DMS79 treated with DMSO at 0.1 percent for 48 hours (cell line): ENCODE measurements at places on chromosomes 7 and 10.

GRCh38 chr10:45514291-45515270 lies 140.6 kb downstream of the ALOX5 start:
- DNase-seq, result peak; percentile 26

DNA sequence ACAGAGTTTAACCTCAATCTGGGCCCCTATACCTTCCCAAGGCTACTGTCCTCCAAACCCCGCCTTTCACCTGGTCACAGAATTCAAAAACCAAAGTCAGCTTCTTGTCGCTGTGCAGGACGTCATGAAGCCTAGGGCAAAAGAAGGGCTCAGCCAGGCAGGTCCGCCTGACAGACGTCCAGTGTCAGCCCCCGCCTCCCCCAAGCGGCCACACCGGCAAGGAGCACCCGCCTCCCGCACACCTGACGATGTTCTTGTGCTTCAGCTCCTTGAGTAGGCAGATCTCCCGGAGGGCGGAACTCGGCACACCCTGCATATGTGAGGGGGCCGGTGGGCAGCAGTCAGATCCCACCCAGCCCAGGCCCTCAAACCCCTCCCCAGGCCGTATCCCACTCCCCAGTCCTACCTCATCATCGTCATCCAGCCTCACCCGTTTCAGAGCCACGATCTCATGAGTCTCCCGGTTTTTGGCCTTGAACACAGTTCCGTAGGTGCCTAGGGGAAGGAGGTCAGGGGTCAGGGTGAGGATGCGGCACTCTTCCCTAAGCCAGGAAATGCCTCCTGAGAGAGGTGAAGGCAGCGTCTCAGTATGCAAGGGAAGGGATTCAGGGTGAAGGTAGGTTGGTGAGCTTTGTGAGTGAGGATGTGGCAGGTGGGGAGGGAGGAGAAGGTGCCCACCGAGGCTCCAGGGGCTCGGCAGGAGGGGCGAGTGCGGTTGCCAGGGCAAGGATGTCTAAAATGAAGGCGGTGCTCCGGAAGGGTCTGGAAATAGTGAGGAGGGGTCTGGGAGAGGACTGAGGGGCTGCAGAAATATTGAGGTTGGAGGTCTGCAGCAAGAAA lies 811 bp downstream of the CDK5 start:
- DNase-seq, result no peak

- no peak for DNase-seq
These were observed 102.3 kb downstream of the DYNC1I1 start for GRCh38 chr7:95874541-95875265.

DNA sequence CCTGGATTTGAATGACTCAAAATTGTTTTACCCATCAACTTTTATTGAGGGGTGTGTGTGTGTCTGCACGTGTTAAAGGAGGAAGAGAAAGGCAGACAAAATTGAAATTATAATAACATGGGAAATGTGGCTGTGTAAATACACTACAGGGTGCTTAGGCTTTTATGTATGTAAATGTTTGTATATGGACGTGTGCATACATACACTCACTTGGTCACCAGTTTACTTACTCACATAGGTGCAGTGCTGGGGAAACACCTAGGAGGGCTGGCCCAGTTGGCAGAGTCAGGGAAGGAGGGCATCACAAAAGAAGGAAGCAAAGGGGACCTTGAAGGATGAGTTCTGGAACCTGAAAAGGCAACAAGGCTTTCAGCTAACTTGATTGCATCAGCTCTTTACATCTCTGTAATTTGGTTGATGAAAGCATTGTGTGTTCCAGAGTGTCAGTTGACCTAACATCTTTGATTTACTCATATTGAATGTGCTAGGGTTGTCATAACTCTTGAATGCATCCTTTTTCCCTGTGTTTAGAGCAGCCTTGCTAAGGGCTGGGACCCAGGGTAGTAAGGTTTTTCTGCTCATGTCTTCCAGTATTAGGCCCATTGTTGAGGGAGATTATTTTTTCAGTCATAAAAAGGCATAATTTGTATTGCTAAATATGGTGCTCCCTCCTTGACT lies 10.2 kb downstream of the WDR11 start:
- DNase-seq, result no peak

GRCh38 chr10:81981724-81982123 lies 106.7 kb downstream of the NRG3 start:
- no peak for DNase-seq
